IMR-90 (cell line): ENCODE measurements at places on chromosomes 6 and 20.

DNA sequence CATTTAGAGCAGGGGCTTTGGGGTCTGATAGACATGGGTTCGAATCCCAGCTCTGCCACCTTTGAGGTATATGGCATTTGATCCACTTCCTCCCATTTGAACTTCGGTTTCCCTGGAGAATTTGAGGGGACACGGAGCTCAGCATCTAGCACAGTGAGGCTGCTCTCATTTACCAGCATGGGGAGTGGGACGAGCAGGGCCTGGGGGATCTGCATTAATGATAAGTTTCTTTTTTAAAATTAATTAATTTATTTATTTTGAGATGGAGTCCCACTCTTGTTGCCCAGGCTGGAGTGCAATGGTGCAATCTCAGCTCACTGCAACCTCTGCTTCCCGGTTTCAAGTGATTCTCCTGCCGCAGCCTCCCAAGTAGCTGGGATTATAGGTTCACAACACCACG lies 52.6 kb downstream of the VSTM2L start:
- H3K4me3 ChIP-seq: no peak overlapping the region
- H3K27ac ChIP-seq: peak overlapping the region; percentile 78; the same call in 1 of the 2 replicates
- DNase-seq: no peak
- peaks cover 18% of the 10 kb centered on the region for H3K27me3 ChIP-seq
- no peaks in the 10 kb centered on the region for H3K36me3 ChIP-seq

- H3K36me3 ChIP-seq: peaks cover 14% of the 10 kb centered on the region
- H3K4me1 ChIP-seq: peaks cover 2% of the 10 kb centered on the region; the same call in 1 of the 2 replicates
- H3K4me3 ChIP-seq: no peak overlapping the region
- peak; percentile 71 for DNase-seq
- no peak overlapping the region for H3K27ac ChIP-seq
Observed at GRCh38 chr6:36094753-36095496, 35.4 kb upstream of the MAPK13 start.

- H3K4me3 ChIP-seq: peak overlapping the region; percentile 93
- H3K27ac ChIP-seq: peak overlapping the region; percentile 39; the same call in 1 of the 2 replicates
- peaks cover 11% of the 10 kb centered on the region for H3K27me3 ChIP-seq
- H3K36me3 ChIP-seq: no peaks in the 10 kb centered on the region
- peaks cover 3% of the 10 kb centered on the region for H3K4me1 ChIP-seq
- DNase-seq: peak; percentile 20
Observed at GRCh38 chr6:107491138-107491609, 1.3 kb downstream of the SOBP start.

- H3K27ac ChIP-seq: no peak overlapping the region
- no peaks in the 10 kb centered on the region for H3K36me3 ChIP-seq
- DNase-seq: no peak
- no peaks in the 10 kb centered on the region for H3K4me1 ChIP-seq
- H3K4me3 ChIP-seq: no peak overlapping the region
- no peaks in the 10 kb centered on the region; the same call in 1 of the 2 replicates for H3K27me3 ChIP-seq
Observed at GRCh38 chr20:48912065-48912464, 9.4 kb upstream of the ARFGEF2 start.

- no peaks in the 10 kb centered on the region for H3K4me1 ChIP-seq
- DNase-seq: no peak
- H3K36me3 ChIP-seq: peaks cover 72% of the 10 kb centered on the region
- H3K27ac ChIP-seq: no peak overlapping the region
- H3K4me3 ChIP-seq: no peak overlapping the region
- H3K27me3 ChIP-seq: no peaks in the 10 kb centered on the region
Observed at GRCh38 chr20:432208-432607, 24.1 kb downstream of the RBCK1 start.

GRCh38 chr6:131692031-131692430 lies 9.2 kb downstream of the OR2A4 start:
- no peaks in the 10 kb centered on the region for H3K4me1 ChIP-seq
- no peak overlapping the region for H3K27ac ChIP-seq
- DNase-seq: no peak
- H3K27me3 ChIP-seq: no peaks in the 10 kb centered on the region; the same call in 1 of the 2 replicates
- no peaks in the 10 kb centered on the region for H3K36me3 ChIP-seq

GRCh38 chr6:8279041-8279805 lies 156.1 kb downstream of the SLC35B3 start:
- H3K36me3 ChIP-seq: no peaks in the 10 kb centered on the region
- DNase-seq: no peak
- no peaks in the 10 kb centered on the region for H3K4me1 ChIP-seq
- H3K27me3 ChIP-seq: no peaks in the 10 kb centered on the region
- no peak overlapping the region for H3K4me3 ChIP-seq

DNA sequence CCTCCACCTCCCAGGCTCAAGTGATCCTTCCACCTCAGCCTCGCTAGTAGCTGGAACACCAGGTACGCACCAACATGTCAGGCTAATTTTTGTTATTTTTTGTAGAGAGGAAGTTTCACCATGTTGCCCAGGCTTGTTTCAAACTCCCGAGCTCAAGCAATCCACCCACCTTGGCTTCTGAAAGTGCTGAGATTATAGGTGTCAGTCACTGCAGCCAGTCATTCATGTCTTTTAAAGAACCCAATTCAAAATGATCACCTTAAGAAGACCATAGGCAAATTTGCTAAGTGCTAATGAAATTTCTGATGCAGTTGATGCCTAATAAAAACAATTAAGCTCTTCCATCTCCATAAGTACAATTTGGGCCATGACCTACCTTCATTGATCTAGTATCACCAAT lies 2.6 kb upstream of the VNN2 start:
- peaks cover 2% of the 10 kb centered on the region; the same call in 1 of the 2 replicates for H3K4me1 ChIP-seq
- no peak overlapping the region for H3K4me3 ChIP-seq
- H3K27ac ChIP-seq: no peak overlapping the region
- H3K36me3 ChIP-seq: no peaks in the 10 kb centered on the region

- H3K4me3 ChIP-seq: no peak overlapping the region
- H3K27ac ChIP-seq: no peak overlapping the region
- no peaks in the 10 kb centered on the region for H3K36me3 ChIP-seq
- no peak for DNase-seq
- no peaks in the 10 kb centered on the region; the same call in none of the 2 replicates for H3K27me3 ChIP-seq
Observed at GRCh38 chr20:881783-882144, 34.4 kb downstream of the ANGPT4 start.

- H3K36me3 ChIP-seq: no peaks in the 10 kb centered on the region
- no peak within 1 kb of the TSS for H3K27ac ChIP-seq
- H3K27me3 ChIP-seq: no peaks in the 10 kb centered on the region
Observed at GRCh38 chr20:1619861-1620444, at the start of gene SIRPB1. TSS of gene SIRPB1 (minus strand) at chr20:1620009. CDS start at chr20:1619944, 65 bp downstream.

GRCh38 chr6:163667372-163668060 lies 253.0 kb downstream of the QKI start:
- no peak overlapping the region for H3K27ac ChIP-seq
- no peaks in the 10 kb centered on the region for H3K36me3 ChIP-seq
- DNase-seq: peak; percentile 15
- no peak overlapping the region for H3K4me3 ChIP-seq
- peaks cover 1% of the 10 kb centered on the region; the same call in 1 of the 2 replicates for H3K27me3 ChIP-seq

- H3K27ac ChIP-seq: no peak overlapping the region
- no peaks in the 10 kb centered on the region for H3K36me3 ChIP-seq
- H3K27me3 ChIP-seq: no peaks in the 10 kb centered on the region
- no peak overlapping the region for H3K4me3 ChIP-seq
- no peak for DNase-seq
Observed at GRCh38 chr6:66935612-66936011, 1228.6 kb upstream of the EYS start.

DNA sequence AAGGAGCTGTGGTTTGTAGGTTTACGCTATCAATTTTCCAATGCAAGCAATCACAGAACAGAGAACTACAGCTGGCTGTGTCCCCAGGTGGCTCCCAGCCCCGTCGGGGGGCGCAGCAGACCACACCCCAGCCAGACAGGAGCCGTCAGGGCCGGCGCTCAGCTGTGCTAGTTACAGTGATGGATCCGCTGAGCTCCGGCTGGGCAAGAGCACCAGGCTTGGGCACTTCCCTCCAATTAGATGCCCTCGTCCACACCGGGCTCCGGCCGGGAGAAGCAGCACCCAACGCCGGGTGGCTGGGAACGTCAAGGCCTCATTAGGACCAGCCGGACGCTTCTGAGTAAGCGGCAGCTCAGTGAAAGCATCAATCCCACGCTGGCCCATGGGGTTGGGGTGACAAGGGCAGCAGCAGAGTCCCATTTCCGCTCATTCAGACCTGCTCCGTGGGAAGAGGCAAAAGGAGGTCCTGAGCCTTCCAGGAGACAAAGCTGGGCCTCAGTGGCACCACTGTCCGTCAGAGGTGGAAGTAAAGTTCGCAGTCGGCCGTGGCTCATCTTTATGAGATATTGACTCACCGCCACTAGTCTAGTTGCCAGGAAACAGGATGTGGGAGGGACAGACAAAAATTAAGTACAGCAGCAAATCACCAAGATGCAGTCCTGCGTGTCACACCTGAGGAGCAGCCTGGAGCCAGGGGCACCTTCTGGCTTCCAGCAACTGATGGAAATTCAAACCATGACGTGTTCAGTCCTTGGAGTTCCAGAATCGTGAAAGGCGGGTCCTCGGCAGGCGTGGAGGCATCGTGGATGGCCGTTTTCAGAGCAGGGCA lies 164.1 kb downstream of the TAF4 start:
- no peak overlapping the region for H3K4me3 ChIP-seq
- no peak overlapping the region for H3K27ac ChIP-seq
- no peaks in the 10 kb centered on the region for H3K4me1 ChIP-seq
- peaks cover 5% of the 10 kb centered on the region; the same call in 1 of the 2 replicates for H3K27me3 ChIP-seq

DNA sequence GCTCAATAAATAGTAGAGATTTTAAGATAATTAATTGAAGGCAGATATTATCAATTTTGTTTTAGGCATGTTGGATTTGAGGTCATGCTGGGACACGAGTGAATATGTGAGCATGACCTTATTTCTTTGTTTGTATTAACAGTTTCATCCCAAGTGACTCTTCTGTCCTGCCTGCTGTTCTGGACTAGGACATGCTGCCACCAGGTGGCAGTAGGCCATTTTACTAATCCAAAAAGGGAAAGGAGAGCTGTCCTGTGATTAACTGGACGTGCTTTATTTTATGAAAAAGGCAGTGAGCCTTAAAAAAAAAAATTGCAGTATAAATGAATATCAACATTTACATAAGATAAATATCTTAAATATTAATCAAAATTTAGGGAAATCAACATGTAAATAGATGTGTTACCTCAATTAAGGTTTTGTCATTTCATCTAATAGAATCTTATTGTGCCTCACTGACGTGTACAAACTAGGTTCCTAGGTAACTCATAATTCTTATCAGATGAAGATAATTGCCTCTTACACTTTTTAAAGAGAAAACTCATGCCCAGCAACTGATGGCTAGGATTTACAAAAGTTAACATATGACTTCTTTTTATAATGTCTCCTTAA lies 49.8 kb downstream of the FRK start:
- H3K4me1 ChIP-seq: peaks cover 9% of the 10 kb centered on the region
- no peak overlapping the region for H3K27ac ChIP-seq
- DNase-seq: peak; percentile 75
- no peaks in the 10 kb centered on the region for H3K36me3 ChIP-seq

- no peaks in the 10 kb centered on the region for H3K4me1 ChIP-seq
- DNase-seq: no peak
- no peak overlapping the region for H3K4me3 ChIP-seq
- H3K27ac ChIP-seq: no peak overlapping the region
- H3K27me3 ChIP-seq: peaks cover 4% of the 10 kb centered on the region; the same call in 1 of the 2 replicates
Observed at GRCh38 chr20:33054381-33054780, 678 bp downstream of the BPIFB3 start.

- H3K27ac ChIP-seq: no peak overlapping the region
- H3K36me3 ChIP-seq: peaks cover 20% of the 10 kb centered on the region
- DNase-seq: peak; percentile 39
- H3K4me3 ChIP-seq: no peak overlapping the region
- H3K4me1 ChIP-seq: peaks cover 41% of the 10 kb centered on the region
Observed at GRCh38 chr6:52519618-52520017, 57.2 kb downstream of the TRAM2 start.

DNA sequence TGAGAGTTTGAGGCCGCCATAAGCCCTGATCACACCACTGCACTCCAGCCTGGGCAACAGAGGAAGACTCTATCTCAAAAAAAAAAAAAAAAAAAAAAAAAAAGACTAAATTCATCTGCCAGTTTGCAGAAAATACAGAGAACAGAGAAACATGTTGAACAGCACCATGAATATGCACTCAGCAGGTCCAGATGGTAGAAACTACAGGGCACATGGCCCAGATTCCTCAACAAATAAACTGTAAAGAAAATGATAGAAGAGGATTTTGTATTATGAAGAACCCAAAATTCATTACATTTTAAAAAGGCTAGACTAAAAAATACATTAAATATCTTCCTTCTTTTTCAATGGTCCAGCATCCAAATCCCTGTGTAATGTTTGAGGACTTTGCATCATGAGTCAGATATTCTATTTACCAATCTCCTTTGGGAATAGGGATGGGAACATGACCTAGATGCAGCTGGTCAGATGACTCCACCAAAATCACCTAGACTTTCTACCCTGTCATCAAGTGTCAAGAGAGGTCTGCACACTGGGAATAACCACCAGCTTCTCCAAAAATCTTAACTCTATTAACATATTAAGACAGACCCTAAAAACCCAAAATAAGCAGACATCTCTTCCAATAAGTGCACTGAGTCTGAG lies 189.1 kb upstream of the TCF21 start:
- DNase-seq: peak; percentile 35
- peaks cover 7% of the 10 kb centered on the region for H3K4me1 ChIP-seq
- no peaks in the 10 kb centered on the region for H3K36me3 ChIP-seq
- H3K4me3 ChIP-seq: no peak overlapping the region
- no peaks in the 10 kb centered on the region for H3K27me3 ChIP-seq
- H3K27ac ChIP-seq: no peak overlapping the region

- H3K4me3 ChIP-seq: peak overlapping the region; percentile 54
- DNase-seq: peak; percentile 20
- peak overlapping the region; percentile 7; the same call in 1 of the 2 replicates for H3K27ac ChIP-seq
- H3K27me3 ChIP-seq: no peaks in the 10 kb centered on the region
- H3K4me1 ChIP-seq: peaks cover 4% of the 10 kb centered on the region; the same call in 1 of the 2 replicates
- H3K36me3 ChIP-seq: peaks cover 36% of the 10 kb centered on the region
Observed at GRCh38 chr20:43459022-43459942, 1.6 kb downstream of the SRSF6 start.

DNA sequence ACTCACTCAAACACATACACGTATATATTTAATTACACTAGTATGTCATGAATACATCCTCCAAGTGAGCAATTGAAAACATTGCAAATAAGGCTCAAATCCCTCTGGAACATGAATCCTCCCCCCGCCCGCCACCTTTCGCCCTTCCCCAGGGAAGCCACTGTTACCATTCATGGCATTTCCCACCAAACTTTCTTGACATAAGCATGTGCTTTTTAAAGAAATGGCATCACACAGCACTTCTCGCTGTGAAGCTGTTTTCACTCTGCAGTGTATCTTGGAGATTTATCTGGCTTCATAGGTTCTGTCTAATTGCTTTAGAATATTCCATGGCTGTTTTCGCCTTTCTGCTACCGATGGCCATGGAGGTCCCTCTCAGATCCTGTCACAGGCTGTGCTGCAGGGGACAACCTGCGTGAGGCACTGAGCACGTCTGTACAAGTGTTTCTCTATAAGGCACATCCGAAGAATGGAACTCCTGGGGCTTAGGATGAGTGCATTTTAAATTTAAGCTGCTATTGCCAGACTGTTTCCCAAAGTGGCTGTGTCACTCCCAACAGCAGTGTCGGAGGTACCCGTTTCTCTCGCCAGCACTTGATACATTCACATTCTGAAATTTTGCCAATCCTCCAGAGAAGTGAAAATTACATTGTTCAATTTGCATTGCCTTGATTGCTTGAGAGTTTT lies 22.2 kb upstream of the PHACTR3 start:
- H3K27me3 ChIP-seq: peaks cover 4% of the 10 kb centered on the region; the same call in 1 of the 2 replicates
- no peak overlapping the region for H3K27ac ChIP-seq
- DNase-seq: no peak
- H3K4me1 ChIP-seq: no peaks in the 10 kb centered on the region
- no peaks in the 10 kb centered on the region for H3K36me3 ChIP-seq
